ENCODE measurements at places on chromosomes 6 and 20.

DNA sequence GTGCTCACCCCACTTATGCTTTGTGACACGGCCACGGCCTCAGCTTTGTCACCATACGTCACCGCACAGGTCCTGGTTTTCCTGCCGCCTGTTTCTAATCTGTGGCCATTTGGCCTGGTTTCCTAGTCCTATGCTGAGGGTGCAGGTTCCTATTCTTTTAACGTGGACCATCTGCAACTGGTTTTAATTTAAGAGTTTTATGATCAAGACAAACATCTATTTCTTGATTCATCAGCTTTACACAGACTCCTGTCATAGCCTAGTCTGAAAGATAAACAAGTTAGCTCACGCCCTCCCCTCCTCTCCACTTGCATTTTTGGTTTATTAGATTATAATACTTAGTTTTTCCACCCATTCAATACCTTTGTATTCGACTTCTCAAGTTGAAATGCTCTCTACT lies 97.5 kb upstream of the RPS6KA2 start:
- no peak for DNase-seq

DNA sequence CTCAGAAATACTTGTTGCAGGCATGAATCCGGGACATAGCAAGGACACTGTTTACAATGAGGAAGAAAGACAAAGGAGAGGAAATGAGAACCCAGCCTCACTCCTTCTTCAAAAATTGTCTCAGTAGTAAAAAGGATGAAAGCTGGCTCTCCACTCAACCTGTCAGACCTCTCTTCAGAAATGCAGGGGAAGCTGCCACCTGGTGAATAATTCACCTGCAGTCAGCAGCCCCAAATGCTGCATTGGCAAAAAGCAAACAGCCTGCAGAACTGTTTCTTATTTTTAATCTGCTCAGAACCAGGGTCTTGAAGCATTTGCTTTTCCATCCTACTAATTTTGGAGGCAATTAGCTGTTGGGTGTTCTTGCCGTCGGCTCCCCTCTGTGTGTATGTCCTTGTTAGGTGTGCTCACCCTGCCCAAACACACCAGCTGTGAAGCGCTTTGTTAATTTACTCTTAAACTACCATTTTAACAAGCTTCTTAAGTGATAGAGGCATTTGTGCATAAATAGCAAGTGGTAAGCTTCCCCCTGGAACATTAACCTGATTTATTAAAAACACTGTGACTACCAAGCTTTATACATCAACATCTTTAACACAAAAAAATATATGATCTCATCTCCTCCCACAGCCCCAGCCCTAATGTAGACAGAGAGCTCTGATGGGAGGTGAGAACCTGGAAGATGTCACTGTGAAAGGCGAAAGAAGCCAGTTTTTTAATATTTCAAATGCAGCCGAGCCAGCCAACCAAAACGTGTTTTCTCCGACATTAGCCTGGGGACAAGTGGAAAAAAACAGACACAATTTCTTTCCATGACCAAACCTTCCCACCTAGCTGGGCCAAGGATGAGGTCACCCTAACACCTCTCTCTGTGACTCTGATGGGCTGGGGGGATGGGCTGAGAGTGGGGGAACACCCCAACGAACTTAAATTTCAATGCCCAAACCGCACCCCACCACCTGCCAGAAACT lies 451.0 kb upstream of the SULF2 start:
- no peak for DNase-seq

DNA sequence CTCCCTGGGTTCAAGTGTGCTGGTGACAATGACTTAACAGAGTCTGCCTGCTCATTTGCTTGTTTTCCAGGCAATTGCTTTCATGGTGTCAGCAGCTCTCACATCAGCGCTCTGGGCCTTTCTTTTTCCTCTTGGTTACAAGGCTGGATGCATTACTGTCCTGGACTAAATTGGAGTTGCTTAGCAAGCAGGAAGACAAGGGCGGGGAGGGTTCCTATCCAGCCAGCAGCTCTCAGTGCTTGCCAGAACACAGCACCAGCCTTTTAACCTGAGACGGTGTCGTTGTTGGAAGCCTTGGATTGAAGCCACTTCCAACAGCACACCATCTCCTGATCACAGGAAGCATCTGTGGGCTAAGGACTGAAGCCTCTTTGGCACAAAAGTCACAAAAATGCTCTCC lies 606.9 kb downstream of the CDH26 start:
- DNase-seq: no peak

- DNase-seq: no peak
Measured at GRCh38 chr6:408148-408547, 16.6 kb downstream of the IRF4 start.

DNA sequence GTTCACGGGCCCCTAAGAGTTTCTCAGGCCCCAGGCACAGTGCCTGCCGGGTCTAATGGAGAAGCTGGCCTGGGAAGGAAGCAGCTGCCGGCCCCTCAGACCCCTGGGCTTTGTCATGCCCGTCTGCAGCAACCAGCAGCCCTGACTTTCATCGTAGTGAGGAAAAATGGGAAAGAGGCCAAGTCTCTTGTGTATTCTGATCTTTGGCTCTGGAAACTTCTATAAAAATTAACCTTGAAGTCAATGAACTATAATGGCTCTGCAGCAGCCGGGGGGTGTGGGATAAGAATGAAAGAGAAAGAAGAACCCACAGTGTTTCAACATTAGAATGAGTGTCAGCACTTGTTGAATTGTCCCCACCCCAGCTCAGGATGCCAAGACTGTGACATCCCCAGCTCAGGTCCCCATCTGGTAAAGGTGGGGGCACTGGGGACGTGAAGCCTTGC lies 12.9 kb downstream of the TGM2 start:
- no peak for DNase-seq

Data from stimulated activated CD8-positive, alpha-beta memory T cell treated with anti-CD3 and anti-CD28 coated beads, Interleukin-4, amount 100 ng/mL, for 1 hour (primary cell).